ENCODE measurements at places on chromosomes 16 and 17.
A peak's percentile ranks its signal among the peaks of the same experiment; 100 is the strongest.

GRCh38 chr17:73343739-73344454 is 32.1 kb upstream of the CDC42EP4 start:
- DNase-seq, result no peak

- DNase-seq, result no peak
These were observed 25.1 kb upstream of the ITGAX start for GRCh38 chr16:31329671-31330552.

GRCh38 chr16:16004314-16004749 is 54.9 kb downstream of the ABCC1 start:
- no peak for DNase-seq

DNA sequence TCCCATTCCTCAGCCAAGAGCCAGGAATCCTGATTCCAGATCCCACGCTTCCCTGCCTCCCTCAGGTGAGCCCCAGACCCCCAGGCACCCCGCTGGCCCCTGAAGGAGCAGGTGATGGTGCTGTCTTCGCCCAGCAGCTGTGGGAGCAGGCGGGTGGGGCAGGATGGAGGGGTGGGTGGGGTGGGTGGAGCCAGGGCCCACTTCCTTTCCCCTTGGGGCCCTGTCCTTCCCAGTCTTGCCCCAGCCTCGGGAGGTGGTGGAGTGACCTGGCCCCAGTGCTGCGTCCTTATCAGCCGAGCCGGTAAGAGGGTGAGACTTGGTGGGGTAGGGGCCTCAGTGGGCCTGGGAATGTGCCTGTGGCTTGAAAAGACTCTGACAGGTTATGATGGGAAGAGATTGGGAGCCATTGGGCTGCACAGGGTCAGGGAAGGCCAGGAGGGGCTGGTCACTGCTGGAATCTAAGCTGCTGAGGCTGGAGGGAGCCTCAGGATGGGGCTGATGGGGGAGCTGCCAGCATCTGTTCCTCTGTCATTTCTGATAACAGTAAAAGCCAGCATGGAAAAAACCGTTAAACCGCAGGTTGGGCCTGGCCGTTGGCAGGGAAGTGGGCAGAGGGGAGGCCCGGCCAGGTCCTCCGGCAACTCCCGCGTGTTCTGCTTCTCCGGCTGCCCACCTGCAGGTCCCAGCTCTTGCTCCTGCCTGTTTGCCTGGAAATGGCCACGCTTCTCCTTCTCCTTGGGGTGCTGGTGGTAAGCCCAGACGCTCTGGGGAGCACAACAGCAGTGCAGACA is at the start of gene SPN:
Gene SPN, plus strand, starts transcription at position 232 of the 791 bp plus-strand sequence. Its CDS starts 482 bp downstream, at position 714.
- DNase-seq, result no peak

DNA sequence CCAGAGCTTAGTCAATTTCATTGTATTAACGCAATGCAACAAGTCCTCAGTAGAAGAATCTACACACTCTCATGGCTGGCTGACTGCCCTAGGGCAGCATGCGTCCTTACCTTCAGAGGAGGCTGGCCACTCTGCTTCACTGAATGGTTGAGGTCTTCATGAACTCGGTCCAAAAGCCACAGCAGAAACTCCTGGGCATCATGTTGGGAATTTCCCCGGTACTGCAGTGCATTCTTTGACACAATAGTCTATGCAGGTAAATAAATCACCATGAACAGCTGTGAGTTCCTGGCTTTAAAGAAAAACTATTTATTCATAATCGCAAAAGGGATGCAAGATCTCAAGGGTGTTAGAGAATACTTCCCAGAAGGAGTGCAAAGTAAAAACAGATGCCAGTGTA is 41.3 kb downstream of the USP31 start:
- peak; percentile 78 for DNase-seq

DNA sequence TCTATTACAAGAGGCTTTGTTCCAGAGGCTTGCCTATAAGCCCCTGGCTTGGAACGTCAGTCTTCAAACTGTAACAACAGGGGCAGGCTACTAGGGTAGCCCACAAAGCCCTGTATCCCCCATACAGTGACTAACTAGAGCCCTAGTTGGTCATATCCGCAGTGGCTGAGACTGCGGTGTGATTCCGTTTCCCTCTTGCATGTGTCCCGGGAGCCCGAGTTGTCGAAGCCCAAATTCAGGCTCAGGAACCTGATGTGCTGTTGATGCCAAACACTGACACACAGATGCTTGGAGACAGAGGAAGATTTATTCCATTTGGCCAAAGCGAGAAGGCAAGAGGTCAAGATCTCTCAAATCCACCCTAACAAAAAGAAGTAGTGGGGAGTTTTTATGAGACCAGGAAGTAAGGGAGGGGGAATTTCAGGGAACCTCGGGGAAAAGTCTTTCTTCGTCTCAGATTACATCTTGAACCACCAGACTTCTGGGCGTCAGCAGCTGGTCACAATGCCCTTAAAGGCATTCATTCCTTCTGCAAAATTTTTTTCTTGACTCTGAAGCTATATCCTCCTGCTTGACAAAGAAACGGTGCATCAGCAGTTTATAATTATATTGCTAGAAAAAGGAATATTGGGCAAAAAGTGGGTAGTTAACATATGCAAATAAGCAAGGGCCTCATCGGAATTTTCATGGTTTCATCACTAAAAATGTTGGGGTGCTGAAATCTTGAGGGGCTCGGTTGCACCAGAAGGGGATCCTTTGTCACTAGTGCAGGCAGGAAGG is 879 bp downstream of the SLFN5 start:
- DNase-seq, result peak; percentile 68

DNA sequence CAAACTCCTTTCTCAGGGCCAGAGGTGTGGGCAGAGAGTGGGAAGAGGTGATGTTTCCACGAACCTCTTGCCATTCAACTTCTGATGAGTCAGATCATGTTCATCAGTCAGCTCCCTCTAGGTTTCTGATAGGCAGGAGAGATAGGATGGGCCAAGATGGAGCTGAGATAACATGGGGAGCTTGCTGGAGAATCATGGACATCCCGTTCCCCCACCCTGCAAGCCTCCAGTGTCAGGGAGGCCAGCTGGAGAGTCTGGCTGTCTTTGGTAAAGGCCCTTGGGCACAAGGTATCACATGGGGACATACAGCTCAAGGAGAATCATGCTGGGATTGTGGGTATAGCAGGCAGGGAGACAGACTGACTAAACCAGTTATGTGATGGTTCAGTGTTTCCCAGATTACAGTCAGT is 136.0 kb upstream of the IRX3 start:
- DNase-seq, result peak; percentile 74

DNA sequence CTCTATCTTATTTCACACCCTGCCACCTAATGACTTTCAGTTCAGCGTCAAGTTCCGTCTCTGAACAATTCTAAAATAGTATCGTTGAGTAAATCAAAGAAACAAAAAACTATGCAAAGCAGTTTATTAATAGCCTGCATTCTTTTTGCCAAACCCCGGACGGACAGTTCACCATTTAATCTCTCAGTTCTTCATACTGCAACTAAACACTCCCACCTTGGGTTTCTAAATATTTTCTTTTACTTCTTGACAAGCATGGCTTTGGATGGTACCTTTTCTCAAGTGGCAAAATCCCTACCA is 1.2 kb downstream of the MYH11 start:
- no peak for DNase-seq

DNA sequence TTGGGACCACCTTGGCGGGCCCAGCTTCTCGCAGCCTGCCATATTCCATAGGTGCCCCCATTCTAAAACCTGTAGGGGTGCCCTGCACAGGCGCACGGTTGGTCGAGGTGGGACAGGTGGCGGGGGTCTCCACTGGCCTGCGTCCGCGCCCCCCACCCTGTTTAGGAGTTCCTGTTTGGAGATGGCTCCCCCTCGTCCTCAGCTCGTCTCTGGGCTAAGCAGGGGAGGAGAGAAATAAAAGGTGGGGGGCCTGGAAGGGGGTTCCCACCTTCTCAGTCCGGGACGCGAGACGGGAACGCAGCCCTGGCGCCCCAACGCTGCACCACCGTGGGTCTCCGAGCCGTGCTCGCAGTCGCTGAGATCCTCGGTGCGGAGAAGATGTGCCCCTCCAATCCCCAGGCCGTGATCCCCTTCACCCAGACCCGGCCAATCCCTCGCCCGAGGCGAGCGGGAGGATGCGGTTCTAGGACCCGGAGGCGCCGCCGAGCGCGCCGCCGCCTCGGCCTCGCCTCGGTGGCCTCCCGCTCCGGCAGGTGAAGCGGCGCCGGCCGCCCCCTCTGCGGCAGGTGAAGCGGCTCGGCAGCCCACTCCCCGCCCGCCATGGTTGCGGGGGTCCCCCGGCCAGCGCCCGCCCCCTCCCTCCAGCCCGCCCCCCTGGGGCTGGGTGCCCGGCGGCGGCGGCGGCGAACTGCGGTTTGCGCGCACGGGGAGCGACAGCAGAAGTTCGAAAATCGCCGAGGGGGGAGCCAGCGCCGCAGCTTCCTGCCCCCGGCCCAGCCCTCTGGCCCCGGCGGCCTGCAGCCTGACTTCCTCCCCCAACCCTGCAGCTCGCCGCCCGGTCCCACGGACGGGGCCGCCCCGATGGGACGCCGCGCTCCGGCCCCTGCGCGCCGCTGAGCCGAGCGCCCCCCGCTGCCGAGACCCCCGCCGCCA is at the start of gene FMNL1:
Gene FMNL1, plus strand, starts transcription at position 805 of the 933 bp plus-strand sequence. CDS start 240 bp downstream, outside the sequence.
- DNase-seq, result no peak

- no peak for DNase-seq
These were observed 5.0 kb upstream of the ARHGAP17 start for GRCh38 chr16:25020112-25020631.

DNA sequence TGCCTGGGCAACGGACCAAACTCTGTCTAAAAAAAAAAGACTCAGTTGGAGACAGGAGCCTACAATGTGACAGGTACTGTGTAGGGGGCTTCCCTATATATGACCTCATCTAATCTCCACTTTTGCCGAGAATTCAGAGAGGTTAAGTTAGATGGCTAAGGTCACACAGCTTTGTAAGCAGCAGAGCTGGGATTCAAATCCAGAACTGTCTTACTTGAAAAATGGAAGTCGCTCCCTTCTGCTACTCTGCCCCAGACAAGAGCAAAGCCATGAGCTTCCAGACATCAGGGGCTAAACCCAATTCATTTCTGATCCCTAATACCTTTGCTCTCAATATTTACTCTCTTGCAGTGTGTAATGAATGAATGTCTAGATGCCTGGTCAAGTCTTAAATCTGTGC is 41.5 kb upstream of the ABCC12 start:
- no peak for DNase-seq

- DNase-seq, result no peak
These were observed 8.4 kb upstream of the GHDC start for GRCh38 chr17:42202696-42203095.
